ENCODE measurements at places on chromosomes 11 and 22.

DNA sequence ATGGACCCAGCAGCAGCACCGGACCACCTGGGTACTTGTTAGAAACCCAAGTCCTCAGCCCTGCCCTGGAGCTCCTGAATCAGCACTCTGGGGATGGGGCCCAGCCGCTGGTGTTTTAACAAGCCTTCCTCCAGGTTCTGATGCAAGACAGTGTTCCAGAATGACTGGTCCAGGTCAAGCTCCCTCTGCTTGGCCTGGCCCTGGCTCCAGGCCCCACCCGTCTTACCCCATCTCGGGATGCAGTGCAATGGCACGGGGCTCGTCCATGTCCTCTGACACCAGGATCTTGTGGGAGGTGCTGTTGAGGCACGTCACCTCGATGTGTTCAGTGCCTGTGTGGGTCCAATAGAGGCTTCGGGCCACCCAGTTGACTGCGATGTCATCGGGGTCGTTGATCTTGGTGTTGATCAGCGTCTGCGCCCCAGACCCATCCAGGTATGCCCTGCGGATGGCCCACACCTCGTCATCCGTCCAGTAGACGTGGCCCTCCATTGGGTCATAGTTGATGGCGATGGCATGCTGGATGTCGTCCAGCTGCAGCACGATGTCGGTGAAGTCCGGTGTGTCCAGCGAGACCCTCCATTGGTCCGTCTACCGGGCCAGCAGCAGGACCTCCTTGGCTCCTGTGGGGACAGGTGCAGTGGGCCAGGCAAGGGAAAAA is 140.3 kb downstream of the CRYBB2 start:
- DNase-seq = no peak

DNA sequence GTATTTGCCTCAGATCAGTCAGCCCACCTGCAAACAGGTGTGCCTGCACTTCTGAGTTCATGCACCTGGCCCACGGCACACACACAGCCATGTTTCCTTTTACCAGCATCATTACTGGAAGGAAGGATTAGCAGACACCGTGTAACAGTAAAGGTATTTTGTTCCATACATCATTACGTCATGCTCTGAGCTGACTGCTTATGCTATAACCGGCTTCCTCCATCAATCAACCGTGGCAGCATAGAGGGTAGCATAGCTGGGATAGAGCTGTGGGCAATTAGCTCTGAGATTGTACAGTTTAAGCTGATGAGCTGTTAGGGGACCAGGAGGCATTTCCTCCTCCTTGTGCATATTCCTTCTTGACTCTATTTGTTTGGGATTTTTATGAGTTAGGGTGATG is 102.4 kb downstream of the ME3 start:
- DNase-seq = no peak

GRCh38 chr22:49566693-49567092 is 261.0 kb downstream of the BRD1 start:
- no peak for DNase-seq

GRCh38 chr11:44046182-44046581 is 1.6 kb upstream of the ACCSL start:
- DNase-seq = no peak

- no peak for DNase-seq
Measured at GRCh38 chr22:50008151-50009040, 4.2 kb downstream of the IL17REL start.

GRCh38 chr11:86749821-86750401 is 50.4 kb upstream of the PRSS23 start:
- no peak for DNase-seq

DNA sequence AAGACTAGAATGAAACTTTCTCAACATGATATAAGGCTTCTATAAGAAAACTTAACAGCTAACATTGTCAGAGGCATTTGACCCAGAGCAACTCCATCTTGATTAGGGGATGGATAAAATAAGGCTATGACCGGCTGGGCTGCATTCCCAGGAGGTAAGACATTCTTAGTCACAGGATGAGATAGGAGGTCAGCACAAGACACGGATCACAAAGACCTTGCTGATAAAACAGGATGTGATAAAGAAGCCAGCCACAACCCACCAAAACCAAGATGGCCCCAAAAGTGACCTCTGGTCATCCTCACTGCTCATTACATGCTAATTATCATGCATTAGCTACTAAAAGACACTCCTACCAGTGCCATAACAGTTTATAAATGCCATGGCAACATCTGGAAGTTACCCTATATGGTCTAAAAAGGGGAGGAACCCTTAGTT is 135.2 kb downstream of the TTC28 start:
- no peak for DNase-seq

GRCh38 chr11:64333556-64333955 is 6.4 kb upstream of the CCDC88B start:
- no peak for DNase-seq

DNA sequence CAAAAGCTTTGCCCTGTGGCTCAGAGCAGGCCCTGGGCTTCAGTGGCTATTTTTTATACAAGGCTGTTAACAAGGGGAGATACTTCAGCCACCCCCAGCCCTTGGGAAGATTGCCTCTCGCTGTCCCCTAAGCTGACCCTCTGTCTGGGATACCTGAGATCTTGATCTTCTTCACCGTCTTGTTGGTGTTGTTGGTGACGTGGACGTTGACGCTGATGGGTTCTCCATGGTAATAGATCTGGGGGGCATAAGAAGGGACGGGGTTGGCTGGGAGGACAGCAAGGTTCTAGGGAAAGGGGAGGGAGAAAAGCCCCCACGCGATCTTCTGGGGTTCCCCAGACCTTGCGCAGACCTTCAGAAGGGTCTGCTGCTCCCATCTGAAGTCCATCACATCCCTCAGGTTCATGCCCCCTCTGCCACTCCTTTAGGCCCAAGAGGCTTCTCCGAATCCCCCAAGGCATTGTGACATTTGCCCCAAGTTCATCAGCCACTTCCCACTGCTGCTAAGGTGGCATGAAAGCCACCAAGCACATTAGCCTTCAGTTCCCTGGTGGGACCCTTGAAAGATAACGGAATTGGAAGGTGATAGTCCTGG is 36.7 kb downstream of the TPBGL start:
- no peak for DNase-seq

DNA sequence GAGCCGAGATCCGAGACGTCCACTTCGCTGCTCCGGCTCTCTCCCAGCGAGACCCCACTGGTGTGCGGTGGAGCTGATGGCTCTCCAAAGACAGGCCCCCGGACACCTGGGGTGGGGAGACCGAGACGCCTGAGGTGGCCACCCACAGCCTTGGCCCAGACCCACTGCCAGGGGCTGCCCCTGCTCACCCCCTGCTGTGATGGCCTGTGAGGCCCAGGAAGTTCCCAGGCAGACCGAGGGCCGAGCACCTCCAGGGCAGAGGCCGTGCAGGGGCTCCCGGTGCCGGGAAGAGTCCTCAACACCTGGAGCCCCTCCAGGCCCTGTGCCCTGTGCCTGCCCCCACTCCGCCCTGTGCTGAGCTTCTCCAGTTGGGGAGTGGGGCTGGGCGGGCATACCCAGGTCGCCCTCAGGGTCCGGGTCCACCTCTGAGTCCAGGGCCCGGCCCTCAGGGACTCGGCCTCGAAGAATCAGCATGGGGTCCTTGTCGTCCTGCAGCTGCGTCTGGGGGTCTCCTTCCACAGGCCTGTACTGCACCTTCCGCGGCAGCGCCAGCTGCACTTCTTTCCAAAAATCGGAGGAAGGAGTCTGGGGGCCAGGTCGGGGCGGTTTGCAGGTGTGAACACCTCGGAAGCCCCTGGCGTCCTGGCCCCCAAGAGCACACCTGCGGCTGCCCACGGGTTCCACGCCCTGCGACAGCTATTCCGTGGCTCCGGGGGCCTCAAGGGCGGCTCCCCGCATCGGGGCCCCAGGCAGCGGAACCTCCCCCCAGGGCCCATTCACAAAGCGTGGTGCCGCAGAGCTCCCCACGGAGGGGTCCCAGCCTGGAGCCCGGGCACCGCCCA is 8.6 kb downstream of the SIGIRR start:
- DNase-seq = no peak

DNA sequence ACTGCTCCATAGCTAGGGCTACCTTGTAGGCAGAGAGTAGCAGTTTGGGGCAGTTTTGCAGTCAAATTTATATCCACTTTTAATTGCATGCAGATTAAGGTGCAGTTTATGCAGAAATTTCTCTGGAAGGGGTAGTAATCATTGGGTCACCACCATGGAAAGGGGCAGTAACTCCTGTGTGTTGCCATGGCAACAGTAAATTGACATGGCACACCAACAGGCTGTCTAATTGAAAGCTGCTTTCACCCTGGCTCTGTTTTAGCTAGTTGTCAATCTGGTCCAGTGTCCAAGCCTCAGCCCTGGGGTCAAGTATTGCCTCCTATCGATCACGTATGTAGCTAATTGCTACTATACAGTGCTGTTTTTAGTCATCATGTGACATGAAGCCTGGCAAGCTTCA is 786.1 kb upstream of the CNTN5 start:
- no peak for DNase-seq

DNA sequence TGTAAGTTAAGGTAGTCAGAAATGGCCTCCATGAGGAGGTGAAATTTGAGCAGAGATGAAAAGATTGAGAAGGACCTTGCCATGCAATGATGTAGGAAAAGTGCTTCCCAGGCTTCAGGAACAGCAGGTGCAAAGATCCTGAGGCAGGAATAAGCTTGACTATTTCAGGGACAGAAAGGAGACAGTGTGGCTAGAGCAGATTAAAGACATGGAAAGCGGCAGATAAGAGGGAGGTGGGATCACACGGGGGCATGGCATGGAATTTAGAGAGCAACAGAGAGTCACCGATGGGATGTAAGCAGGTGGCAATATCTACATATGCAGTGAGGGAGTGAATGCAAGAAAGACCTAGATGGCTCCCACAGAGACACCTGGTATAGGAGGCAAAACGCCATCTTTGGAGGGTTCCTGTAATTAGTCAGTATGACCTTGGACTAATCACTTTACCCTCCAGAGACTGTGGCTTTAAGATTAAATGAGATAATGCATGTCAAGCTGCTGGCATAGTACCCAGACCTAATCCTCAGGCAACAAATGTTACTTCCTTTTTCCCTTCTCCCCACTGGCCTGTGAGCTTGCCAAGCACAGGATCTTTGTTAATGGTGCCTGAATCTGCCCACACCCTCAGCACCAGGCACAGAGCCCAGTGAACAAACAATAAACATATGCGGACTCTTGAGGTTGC is 24.6 kb upstream of the ACER3 start:
- no peak for DNase-seq

Data from naive thymus-derived CD8-positive, alpha-beta T cell (primary cell).